ENCODE measurements at places on chromosomes 1 and 21. TPM values are rescaled to one million over a fixed set of nuclear protein-coding genes. Genes with fewer than 3 reads are reported as not detected.

PTPRU gene
- 18.0 TPM for total RNA-seq

FAM72C gene
- total RNA-seq = not detected

S1PR1 gene
- 44.3 TPM for total RNA-seq

CTSE gene
- total RNA-seq = not detected

EDARADD gene
- 2.3 TPM for total RNA-seq

NHLH1 gene
- total RNA-seq = not detected

SNX7 gene
- 49.1 TPM for total RNA-seq

NBPF3 gene
- total RNA-seq = 18.5 TPM

CELA2B gene
- total RNA-seq = not detected

MPZ gene
- total RNA-seq = 0.11 TPM

ANXA9 gene
- not detected for total RNA-seq

CD101 gene
- total RNA-seq = not detected

COL24A1 gene
- 0.25 TPM for total RNA-seq

NADK gene
- total RNA-seq = 43.0 TPM

RSPH1 gene
- 0.32 TPM for total RNA-seq

KLHDC7A gene
- not detected for total RNA-seq

WDR64 gene
- not detected for total RNA-seq

HPCA gene
- total RNA-seq = not detected

SV2A gene
- total RNA-seq = 0.51 TPM

CA6 gene
- not detected for total RNA-seq

NR1I3 gene
- total RNA-seq = not detected

AMY1A gene
- not detected for total RNA-seq

OLFML3 gene
- total RNA-seq = 156 TPM

DAB1 gene
- total RNA-seq = not detected

LAMTOR2 gene
- 41.3 TPM for total RNA-seq

RNU1-3 gene
- total RNA-seq = under 0.01 TPM

PLA2G5 gene
- total RNA-seq = not detected

RORC gene
- total RNA-seq = not detected

ACTN2 gene
- total RNA-seq = not detected

TCEA3 gene
- 16.3 TPM for total RNA-seq

CHI3L2 gene
- not detected for total RNA-seq

MCOLN2 gene
- 1.0 TPM for total RNA-seq

PTPN14 gene
- 49.8 TPM for total RNA-seq

FNDC10 gene
- total RNA-seq = 9.8 TPM

CFAP126 gene
- total RNA-seq = not detected

VWA5B1 gene
- not detected for total RNA-seq

LGALS8 gene
- total RNA-seq = 62.1 TPM

HUNK gene
- 1.3 TPM for total RNA-seq

NBPF6 gene
- total RNA-seq = not detected

KAZN gene
- total RNA-seq = 5.4 TPM

MYBPH gene
- total RNA-seq = 1.4 TPM

CFHR2 gene
- not detected for total RNA-seq

OR2T35 gene
- total RNA-seq = not detected

IGSF9 gene
- total RNA-seq = not detected

S100A1 gene
- not detected for total RNA-seq

TNNT2 gene
- total RNA-seq = not detected

TSPAN1 gene
- not detected for total RNA-seq

CACNA1S gene
- total RNA-seq = not detected

S100A7 gene
- not detected for total RNA-seq

RGL1 gene
- total RNA-seq = 8.6 TPM

Measured in GM23248 (cell line).